ENCODE measurements at places on chromosomes 4 and X. TPM values are rescaled to one million over a fixed set of nuclear protein-coding genes. Genes with fewer than 3 reads are reported as not detected.

DNA sequence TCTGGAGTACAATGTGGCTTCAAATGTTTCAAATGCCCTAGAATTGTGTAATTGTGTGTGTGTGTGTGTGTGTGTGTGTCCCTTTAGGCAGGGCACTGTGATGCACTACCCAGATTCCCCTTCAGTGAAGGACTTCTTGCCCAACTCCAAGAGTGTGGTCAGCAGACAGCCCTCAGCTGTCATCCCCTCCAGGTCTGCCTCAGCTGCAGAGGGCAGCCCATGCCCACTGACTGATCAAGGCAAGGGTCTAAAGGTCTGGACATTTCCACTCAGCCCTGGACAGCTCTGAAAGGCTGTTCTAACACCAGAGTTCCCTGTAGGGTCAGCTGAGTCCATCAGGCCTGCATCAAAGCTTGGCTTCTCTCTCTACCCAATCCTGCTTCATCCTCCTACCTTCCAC is 83.9 kb upstream of the USP9X start:
- no peaks in the 10 kb centered on the region for H3K27me3 ChIP-seq
- no peak for DNase-seq
- H3K4me3 ChIP-seq: no peak overlapping the region
- H3K36me3 ChIP-seq: no peaks in the 10 kb centered on the region
- peaks cover 4% of the 10 kb centered on the region for H3K4me1 ChIP-seq

- H3K27ac ChIP-seq: no peak overlapping the region
- H3K27me3 ChIP-seq: no peaks in the 10 kb centered on the region
- DNase-seq: no peak
- H3K36me3 ChIP-seq: no peaks in the 10 kb centered on the region
These were observed 56.9 kb downstream of the GABRB1 start for GRCh38 chr4:47088298-47088697.

DNA sequence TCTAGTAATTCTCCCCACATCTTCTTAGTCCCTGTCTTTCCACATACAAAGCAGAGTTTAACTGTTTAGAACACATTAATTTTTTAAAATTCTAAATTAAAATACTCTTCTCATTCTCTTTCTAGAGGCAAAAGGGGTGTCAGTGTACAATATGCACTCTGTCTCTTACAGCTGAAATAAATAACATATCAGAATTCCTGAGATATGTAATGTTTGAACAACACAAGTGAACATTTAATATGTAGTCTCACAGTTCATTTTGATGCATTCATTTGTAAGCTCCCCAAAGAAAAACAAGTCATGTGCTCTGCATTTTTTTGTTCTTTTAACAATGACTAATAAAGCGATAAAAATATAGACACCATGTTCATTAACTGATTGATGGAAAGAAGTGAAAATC is 19.7 kb upstream of the SULT1B1 start:
- no peaks in the 10 kb centered on the region for H3K36me3 ChIP-seq
- DNase-seq: no peak
- no peak overlapping the region for H3K4me3 ChIP-seq
- H3K4me1 ChIP-seq: no peaks in the 10 kb centered on the region
- no peak overlapping the region for H3K27ac ChIP-seq

- no peaks in the 10 kb centered on the region for H3K4me1 ChIP-seq
- no peak for DNase-seq
These were observed 281.6 kb downstream of the KLHL13 start for GRCh38 chrX:117835034-117835433.

DNA sequence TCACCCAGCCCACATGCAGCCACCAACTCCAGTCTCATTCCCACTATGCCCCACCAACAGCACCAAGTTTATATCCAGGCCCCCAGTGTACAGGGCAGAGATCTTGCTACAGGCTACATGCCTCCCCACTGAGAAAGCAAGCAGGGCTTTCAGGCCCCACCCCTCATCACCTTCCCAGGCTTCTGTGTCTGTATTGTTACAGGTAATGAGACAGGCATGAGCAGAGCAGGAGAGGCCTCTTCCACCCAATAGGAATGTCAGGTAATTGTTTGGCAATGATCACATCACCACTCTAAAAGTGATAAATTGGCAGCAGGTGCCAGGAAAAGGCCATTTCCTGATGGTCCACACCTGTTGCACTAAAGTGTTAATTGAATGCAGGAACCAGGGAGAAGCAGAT is 102.5 kb downstream of the ZNF518B start:
- DNase-seq: no peak
- H3K27me3 ChIP-seq: peaks cover 7% of the 10 kb centered on the region
- no peaks in the 10 kb centered on the region for H3K36me3 ChIP-seq

DNA sequence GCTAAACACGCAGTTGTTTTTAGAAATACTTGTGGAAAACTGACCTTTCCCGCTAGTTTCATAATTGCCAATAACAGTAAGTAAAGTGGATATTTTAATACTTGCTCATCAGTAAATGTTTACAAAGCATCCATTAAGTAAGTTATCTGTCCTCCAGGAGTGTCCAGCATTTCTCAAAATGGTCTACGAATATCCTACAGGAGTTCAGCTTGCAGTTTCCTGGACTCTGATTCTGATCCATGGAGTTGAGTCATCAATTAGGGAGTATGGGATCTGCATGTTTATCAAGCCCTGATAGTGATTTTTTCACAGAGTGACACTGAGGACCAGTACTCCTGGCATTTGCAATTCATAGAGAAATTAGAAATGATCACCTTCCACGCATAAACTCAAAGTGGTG is 325.2 kb upstream of the AADAT start:
- H3K4me3 ChIP-seq: no peak overlapping the region
- no peaks in the 10 kb centered on the region for H3K4me1 ChIP-seq
- H3K27me3 ChIP-seq: no peaks in the 10 kb centered on the region
- no peak overlapping the region for H3K27ac ChIP-seq
- no peaks in the 10 kb centered on the region for H3K36me3 ChIP-seq

DNA sequence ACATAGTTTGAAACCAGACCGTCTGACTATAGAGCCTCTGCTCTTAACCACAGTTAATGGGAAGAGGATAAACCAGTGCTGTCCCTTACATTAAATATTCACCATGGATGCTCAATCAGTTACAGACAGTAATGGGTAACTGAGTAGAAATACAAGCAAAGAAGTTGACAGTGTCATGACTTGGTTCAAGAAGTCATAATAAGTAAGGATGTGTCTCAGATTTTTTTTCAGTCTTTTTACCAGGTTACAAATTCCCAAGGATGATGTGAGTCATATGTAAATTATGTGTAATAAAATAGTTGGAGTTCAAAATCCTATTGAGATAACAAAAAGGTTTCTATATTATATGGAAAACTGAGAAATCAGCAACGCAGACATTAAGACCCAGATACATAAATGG is 31.1 kb downstream of the ZCCHC4 start:
- H3K27me3 ChIP-seq: no peaks in the 10 kb centered on the region
- no peak overlapping the region for H3K4me3 ChIP-seq
- peaks cover 6% of the 10 kb centered on the region for H3K36me3 ChIP-seq
- H3K27ac ChIP-seq: no peak overlapping the region

DNA sequence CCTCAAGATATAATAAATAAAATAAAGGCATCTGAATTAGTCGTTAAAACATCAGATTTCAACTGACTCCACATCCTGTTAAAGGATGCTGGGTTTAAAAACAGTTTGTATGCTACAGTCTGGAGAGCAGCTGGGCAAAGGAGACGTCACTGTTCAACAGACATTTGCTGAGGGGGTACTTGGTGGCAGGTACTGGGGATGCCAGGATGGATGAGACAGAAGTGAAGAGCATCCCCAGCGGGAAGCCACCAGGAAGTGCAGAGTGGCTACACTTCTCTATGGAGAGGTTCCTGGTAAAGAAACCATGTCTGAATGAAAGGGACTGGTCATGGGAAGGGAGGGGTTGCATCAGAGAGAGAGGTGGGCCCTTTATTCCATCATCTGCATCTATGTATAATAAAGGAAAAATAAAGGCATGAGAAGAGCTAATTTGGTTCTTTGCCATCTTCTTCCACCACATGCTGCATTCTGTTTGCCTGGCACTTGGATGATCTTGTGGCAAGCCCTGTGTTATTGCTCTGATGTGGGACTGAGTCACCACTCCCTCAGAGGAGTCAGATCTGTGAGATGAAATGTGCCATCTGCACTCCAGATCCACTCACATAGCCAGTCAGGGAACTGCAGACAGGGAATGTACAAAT is 145.0 kb downstream of the SOWAHB start:
- H3K4me3 ChIP-seq: no peak overlapping the region
- H3K4me1 ChIP-seq: peaks cover 2% of the 10 kb centered on the region
- no peaks in the 10 kb centered on the region for H3K36me3 ChIP-seq

DNA sequence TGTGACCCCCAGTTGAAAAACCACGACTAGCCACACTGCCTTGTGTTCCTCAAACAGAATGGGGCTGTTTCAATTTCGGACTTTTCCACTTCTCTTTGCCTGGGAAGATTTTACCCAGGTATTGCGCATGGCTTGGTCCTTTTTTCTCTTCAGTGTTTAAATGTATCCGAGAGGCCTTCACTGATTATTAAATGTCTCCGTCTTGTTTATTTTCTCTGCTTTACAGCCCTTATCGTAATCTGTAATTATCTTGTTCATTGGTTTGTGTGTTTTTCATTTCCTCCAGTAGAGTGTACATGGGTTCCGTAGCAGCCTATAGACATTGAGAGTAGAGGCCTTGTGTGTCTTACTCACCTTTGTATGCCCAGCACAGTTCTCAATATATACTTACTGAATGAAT is 2.4 kb downstream of the MOSPD2 start:
- peaks cover 15% of the 10 kb centered on the region for H3K4me1 ChIP-seq
- H3K36me3 ChIP-seq: peaks cover 12% of the 10 kb centered on the region
- no peaks in the 10 kb centered on the region for H3K27me3 ChIP-seq
- no peak overlapping the region for H3K4me3 ChIP-seq
- H3K27ac ChIP-seq: no peak overlapping the region

GRCh38 chr4:175273995-175274753 is 356.0 kb downstream of the ADAM29 start:
- no peaks in the 10 kb centered on the region for H3K36me3 ChIP-seq
- no peaks in the 10 kb centered on the region for H3K4me1 ChIP-seq
- H3K4me3 ChIP-seq: no peak overlapping the region
- DNase-seq: no peak
- H3K27me3 ChIP-seq: no peaks in the 10 kb centered on the region

Gene GYG2
- total RNA-seq: not detected

Gene AVPR2
- not detected for total RNA-seq

Gene UXT
- 174 TPM for total RNA-seq

Gene GPRASP1
- 0.96 TPM for total RNA-seq

Gene PDE6B
- total RNA-seq: 14.5 TPM

Gene ETDB
- not detected for total RNA-seq

Gene WDR1
- total RNA-seq: 369 TPM

Gene UGDH
- 29.2 TPM for total RNA-seq

Gene OTUD6A
- not detected for total RNA-seq

Gene CSAG2
- not detected for total RNA-seq

Measured in activated CD4-positive, alpha-beta T cell treated with anti-CD3 and anti-CD28 coated beads, Interleukin-2, amount 10 ng/mL, durations not matched to agents 24 days and 14 days (primary cell).